Stimulated activated CD4-positive, alpha-beta T cell treated with anti-CD3 and anti-CD28 coated beads, TNF-alpha, amount 100 ng/mL, for 1 hour (primary cell): ENCODE measurements at places on chromosomes 6 and 20.

DNA sequence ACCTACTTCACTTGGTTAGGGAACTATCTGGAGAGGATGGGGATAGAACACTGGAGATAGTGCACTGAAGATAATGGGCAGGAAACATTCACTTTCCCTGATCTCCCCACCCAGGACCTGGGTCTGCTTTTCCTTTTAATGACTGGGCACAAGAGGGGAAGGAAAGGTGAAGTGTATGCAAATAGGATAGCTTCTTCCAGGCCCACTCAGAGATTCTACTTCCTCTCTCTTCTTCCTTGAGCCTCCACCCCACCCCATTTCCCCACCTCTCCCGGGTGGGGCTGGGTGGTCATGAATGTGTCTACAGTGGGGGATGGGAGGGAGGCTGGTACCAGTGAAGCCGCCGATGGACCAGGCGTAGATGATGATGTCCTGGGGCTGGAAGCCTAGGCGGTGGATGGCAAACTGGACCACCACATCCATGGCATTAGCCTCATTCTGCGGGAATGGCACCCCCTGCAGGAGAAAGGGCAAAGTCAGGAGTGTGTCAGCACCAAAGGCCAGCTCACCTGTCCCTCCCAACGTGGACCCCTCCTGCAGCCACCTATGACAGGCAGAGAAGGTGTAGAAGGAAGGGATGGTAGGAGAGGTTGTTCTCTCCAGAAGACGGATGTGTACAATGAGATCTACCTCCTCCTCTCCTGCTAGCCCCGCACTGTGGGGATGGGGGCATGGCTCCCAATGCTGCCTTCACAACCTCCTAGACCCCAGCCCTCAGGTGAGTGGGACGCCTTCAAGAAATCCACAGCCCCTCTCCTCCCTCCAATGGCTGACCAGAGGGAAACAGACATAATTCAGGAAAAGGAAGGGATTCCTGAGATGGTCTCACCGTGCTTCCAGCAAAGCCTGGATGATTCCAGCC is 8.6 kb upstream of the LY6G5C start:
- DNase-seq, result no peak

- no peak for DNase-seq
Measured at GRCh38 chr20:48957053-48957481, 35.6 kb downstream of the ARFGEF2 start.

GRCh38 chr6:138037009-138037504 is 70.2 kb downstream of the PERP start:
- DNase-seq, result no peak

- no peak for DNase-seq
Measured at GRCh38 chr6:17574866-17575560, 25.1 kb upstream of the FAM8A1 start.

DNA sequence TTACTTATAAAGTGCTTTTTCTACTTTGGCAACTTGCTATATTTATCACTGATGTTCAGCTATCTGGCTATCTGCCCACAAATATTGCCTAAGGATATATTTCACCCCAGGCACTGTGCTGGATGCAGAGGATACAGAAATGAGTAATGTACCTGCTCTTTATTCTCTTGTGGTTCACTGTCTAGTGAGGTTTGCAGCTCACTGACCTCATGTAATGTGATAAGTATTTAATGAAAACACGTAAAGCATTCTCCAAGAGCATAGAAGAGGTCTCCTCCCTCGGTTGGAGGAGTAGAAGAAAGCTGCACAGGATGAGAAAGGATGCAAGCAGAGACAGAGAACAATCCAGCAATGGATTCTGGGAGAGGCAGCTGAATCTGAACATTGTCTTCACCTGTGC is 610.7 kb downstream of the CBLN4 start:
- no peak for DNase-seq

- DNase-seq, result no peak
Measured at GRCh38 chr20:1993986-1994385, at the start of gene PDYN. PDYN (minus strand) TSS chr20:1994058; CDS start chr20:1983084, 10,974 bp downstream.

GRCh38 chr6:25535632-25536225 is 116.3 kb upstream of the SCGN start:
- DNase-seq, result no peak

DNA sequence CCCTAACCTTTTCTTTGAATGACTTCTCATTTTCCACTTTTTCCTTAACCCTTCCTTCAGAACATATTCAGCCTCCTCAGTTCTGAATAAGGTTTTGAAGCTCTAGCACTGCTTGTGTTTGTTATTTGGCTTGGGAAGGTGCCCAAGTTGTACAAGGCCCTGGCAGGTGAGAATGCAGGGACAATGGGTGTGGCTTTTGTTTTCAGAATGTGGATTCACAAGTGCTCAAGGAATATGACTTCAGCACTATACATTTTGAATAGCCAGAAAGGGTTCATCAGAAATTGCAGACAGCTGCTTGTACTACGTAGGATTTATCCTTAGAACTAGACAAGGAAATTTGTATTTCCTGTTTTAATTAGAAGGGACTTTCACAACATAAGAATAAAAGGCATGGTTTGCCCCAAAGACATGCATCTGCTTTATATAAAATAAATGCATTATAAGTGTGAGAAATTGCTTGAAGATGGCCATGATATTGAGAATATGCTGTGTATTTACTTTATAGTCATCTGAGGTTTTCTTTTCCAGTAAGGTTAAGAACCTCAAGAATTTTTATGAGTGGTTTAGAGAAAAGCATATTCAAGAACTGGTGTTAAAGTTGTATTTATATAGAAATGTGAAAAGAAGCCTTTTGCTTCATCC is 29.3 kb upstream of the PRDM1 start:
- no peak for DNase-seq

DNA sequence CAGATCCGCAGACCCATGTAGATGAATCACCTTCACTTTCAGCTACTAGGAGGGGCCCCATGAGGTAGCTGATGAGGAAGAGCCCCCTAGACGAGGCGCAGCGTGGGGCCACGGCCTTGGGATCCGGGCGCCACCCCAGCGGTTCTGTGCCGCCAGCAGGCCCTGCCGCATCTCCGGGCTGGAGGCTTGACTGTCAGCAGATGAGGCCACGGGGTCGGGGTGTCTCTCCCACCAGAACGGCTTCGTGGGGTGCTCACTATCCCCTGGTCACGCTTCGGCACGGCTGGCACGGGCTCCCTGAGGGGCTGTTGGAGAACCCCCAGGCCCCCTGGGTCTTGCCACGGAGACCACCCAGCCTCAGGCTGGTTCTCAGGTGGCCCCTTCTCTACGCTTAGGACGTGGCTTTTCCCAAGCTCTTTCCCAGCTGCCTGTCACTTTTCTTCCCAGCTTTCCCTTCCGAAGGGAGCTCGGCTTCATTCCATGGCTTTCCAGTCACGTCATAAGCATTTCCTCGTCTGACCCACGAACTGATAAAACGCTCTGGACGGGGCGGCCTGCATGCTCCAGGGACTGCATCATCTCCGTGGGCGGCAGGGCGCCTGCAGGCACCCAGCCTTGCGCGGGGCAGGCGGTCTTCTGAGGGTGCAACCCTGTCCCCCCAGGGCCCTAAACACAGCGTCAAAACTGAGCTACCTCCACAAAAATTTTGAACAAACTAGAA is 85.9 kb downstream of the THBS2 start:
- DNase-seq, result no peak

DNA sequence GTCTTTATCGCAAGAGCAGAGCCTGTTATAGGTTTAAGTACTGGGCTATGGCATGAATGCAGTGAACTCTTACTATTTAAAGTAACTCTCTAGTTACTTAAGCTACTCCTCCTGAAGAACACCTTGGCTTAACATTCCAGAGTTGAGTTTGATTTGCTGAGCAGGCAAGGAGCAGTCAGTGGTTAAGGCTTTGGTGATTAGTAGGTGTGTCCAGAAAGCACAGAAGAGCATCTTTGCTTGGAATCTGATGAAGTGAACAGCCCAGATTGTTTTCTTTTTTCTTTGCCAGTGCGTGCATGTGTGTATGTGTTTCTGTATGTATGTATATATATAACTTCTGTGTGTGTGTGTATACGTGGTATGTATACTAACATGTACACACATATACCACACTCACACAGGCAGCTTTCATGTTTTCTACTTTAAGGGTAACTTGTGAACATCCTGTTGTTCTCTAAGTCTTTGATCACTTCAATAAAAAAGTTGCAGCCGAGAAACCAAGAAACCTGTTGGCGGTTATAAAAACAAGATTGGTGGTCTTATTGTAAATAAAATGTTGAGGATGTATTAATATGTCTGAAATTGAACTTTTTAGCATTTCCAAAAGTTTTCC is 56.2 kb upstream of the TULP4 start:
- no peak for DNase-seq

DNA sequence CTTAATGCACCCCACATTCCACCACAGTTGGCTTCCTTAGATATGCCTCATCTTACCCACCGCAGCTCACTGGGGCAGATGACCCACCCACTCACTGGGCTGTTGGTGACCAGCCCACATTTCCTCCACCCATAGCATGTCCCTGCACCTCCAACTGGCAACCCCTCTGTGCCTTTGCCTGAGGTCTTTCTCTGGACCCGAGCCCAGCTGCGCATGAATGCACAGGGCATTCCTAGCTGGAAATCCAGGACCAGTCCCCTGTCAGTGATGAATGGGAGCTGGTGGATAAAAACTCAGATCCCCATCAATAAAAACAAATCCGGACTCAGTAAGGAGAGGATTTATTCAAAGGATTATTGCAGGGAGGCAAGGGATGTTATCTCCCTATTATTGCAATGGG is 75.0 kb downstream of the ISM1 start:
- DNase-seq, result no peak

DNA sequence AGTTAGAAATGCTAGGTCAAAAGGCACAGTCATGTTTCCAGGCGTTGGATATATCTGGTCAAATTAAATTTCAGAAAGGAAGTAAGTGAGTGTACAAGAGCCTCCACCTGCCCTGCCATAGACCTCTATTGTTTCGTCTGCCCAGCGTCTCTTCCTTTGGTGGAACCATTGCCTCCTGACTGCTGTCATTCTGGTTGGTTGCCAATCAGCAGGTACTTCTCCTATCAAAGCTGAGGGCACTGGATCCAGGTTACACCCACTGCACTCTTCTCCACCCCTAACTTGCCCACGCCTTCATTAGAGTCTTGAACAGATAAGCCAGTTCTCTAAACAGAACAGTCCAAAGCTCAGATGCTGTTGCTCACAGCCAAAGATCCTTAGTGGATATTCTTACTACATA is 2.6 kb upstream of the WFDC5 start:
- DNase-seq, result no peak

DNA sequence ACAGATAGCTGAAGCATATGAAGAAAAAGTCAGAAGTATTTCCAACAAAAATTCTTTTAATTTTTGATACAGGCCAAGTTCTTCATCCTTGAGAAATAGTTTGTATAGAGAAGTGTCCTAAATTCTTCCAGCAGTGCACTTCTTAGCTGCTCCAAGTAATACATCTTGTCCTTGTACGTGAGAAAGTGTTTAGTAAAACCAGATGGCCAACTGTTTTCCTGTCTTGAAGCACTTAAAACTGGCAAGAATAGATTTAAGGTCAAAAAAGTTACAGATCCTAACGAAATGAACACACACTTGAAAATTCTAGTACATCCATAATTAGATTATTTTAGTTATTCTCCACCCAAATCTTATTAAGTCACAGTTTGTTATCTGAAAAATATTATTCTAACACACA is 52.2 kb upstream of the HSF2 start:
- DNase-seq, result no peak

- DNase-seq, result no peak
Measured at GRCh38 chr20:43528258-43528875, 20.9 kb downstream of the L3MBTL1 start.

DNA sequence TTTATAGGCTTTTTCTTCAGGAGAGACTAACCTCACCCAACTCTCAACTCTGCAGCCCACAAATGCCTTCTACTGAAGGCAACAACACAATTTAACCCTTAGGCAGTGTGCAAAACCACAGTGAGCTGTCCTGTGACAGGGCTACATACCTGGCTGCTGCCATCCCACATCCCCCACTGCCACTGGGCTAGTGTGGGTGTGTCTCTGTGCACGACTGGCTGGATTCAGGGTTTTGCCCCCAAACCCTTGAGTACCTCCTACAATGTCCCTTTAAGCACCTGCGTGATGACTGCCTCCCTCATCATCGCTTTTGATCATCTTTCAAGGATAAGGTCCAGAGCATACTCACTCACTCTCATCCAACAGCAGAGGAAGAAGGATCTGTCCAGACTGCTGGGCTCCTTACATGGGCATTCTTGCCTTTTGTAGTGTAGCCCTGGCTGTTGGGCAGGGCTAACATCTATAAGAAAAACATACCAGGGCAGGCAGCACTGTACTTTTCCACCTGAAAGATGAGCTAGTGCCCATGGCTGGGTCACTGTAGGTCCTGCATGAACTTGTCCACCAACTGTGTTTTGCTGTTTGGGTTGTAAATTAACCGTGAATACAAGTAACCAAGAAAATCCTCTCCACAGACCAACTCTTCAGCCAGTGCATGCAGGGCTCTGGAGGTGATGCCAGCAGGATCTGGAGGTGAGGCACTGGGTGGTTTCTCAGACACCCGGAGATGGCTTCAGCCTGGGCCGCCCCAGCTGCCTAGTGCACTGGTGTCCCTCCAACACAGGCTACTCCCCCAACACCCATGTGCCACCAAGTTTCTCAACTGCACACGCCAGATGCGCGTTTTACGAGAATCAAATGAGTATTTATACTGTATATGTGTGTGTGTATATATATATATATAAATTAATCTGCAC is 45.2 kb downstream of the PLCG1 start:
- DNase-seq, result no peak

DNA sequence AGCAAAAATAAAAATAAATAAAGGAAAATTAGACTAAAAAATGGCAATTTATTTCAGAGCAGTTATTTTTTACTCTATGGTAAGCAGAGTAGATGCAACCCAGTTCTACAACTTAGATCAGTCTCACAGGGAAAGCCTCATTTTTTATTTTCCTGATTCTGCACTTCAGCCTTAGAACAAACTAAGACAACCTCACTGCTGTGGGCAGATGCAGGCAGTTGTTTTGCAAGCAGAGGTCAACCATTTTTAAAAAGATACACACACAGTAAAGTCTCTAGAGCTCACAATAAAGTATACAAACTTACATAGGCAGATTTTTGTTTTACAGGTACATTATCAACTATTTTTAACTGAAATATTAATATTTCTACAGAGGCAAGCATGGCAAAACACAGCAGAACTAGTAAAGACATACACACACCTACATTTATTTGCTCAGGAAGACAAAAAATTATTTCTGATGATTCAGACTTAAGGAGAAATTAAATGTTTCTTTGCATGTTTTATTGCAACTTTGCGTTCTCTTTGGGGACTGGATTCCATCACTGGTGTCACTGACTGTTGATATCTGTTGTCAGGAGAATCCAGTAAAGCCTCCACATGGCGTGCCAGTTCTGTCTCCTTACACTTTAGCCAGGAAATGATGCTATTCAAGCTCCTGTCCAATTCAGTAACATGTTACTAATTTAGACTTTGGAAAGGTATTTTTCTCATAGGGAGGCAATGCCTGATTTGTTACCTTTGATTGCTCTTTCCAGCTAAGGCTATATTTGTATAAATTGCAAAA is 102.7 kb downstream of the TRDN start:
- DNase-seq, result no peak

- no peak for DNase-seq
Measured at GRCh38 chr20:59205044-59205443, 41.4 kb downstream of the ZNF831 start.

GRCh38 chr6:137787016-137787415 is 80.0 kb upstream of the TNFAIP3 start:
- no peak for DNase-seq
